ENCODE measurements at places on chromosomes 13 and 19.

GRCh38 chr19:49432141-49433073, 7.2 kb downstream of the GFY start:
- no peak for DNase-seq

GRCh38 chr19:33382006-33382405, 8.5 kb downstream of the CEBPG start:
- DNase-seq = no peak

DNA sequence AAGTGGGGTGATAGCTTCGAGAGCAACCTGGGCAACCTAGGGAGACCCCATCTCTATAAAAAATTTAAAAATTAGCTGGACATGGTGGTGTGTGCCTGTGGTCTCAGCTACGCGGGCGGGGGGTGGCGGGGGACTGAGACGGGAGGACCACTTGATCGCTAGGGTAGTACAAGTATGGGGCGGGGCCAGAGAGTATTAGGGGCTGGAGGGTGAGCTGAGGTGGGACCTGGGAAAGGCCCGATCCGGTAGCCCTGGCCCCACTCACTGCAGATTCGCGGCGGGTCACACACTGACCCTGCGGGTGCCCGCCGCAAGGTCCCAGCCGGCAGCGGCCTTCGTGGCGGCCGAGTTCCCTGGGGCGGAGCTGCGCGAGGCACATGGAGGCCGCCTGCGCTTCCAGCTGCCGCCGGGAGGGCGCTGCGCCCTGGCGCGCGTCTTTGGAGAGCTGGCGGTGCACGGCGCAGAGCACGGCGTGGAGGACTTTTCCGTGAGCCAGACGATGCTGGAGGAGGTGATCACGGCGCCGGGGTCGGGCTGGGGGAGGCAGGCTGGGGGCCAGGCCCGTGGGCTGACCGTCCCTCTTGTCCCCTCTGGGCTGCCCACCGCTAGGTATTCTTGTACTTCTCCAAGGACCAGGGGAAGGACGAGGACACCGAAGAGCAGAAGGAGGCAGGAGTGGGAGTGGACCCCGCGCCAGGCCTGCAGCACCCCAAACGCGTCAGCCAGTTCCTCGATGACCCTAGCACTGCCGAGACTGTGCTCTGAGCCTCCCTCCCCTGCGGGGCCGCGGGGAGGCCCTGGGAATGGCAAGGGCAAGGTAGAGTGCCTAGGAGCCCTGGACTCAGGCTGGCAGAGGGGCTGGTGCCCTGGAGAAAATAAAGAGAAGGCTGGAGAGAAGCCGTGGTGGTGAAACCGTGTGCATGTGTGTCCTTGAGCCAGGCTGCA, 2.0 kb upstream of the ARHGAP45 start:
- no peak for DNase-seq

DNA sequence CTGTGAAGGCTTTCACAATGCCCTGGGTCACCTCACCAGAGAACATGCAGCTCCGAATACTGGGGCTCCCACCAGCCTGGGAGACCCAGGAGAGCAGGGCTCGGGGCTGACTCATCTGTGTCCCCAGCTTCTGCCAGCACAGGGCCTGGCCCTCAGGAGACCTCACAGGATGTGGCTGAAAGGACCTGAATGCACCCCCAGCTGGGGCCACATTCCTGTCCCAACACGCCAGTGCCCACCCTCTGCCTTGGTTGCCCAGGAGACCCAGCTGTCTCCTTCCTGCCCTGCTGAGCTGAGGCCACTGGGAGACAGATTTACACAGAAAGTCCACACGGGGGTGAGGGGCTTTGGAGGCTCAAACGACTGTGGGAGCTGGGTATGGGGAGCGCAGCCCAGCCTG, 11.9 kb downstream of the BCAT2 start:
- DNase-seq = no peak

DNA sequence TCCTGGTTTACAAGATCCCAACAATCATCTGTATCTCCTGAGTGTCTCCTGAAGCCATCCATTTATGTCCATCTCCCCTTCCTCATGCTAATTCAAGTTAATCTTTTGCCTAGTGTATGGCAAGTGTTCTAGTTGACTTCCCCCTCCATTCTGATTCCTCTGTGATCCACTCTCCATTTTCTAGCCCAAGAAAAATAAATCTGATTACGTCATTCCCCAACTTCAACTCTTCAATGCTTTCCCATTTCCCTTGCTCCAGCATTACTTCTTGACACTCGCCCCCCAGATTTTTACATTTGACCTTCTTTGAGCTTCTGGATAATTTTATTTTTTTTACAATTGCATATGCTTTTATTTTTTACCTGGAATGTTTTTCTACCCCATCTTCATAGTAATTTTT, 640.8 kb downstream of the TBC1D4 start:
- DNase-seq = no peak

- no peak for DNase-seq
Measured at GRCh38 chr19:58466089-58466759, 656 bp upstream of the ZNF324 start.

GRCh38 chr13:112983042-112983305, 14.0 kb downstream of the MCF2L start:
- no peak for DNase-seq

GRCh38 chr13:24234200-24234915, 73.8 kb downstream of the SPATA13 start:
- no peak for DNase-seq

GRCh38 chr13:46062185-46062584, 9.6 kb upstream of the ZC3H13 start:
- DNase-seq = no peak

DNA sequence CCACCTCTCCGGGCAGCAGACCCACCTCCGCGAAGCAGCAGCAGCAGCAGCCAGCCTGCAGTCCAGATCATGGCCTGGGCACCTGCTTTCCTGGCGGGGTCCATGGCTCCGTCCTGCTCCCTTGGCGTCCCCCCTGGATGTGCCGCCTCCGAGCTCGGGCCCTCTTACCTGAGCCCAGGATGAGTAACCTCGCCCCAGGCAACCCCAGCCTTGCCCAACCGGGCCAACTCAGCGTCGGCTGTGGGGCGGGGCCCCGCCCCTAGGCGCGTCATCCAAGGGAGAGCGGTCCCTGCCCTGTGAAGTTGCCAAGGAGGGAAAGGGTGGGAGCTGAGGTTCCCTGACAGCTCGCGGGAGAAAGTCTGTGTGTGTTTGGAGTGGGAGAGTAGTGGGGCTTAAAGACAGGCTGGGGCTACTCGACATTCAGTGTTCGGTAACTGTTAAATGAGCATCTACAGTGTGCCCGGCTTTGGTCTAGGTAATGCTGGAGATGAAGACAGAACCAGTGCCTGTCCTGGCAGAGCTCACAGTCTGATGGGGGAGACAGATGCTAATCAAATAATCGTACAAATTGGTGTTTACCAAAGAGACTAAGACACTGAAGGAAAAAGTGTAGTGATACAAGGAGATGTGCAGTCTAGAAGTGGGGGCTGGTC, at the start of gene LYPD3:
TSS of gene LYPD3 (minus strand) at position 141 of the 653 bp plus-strand sequence. CDS start at position 104, 37 bp downstream.
- no peak for DNase-seq

- DNase-seq = no peak
Measured at GRCh38 chr19:1248139-1248785, at the start of gene MIDN. MIDN (plus strand) TSS chr19:1248583; CDS start chr19:1250297, 1,714 bp downstream.

GRCh38 chr19:41707502-41707812, 969 bp upstream of the CEACAM5 start:
- DNase-seq = no peak

GRCh38 chr19:17358395-17358794, 18.7 kb downstream of the PLVAP start:
- no peak for DNase-seq

DNA sequence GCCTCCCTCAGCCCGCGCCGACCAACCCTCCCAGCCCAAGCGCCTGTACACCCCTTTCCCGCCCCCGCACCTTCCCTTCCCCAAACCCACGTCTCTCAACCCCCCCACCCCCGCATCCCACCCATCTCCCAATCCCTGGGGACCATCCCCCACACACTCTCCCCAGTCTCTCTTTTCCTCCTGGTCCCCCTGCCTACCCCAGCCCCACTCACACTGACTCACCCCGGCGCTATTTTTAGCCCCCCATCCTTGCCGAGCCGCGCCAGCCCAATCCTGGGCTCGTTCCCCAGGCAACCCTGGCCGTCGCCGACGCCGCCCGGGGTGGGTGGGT, 11.7 kb downstream of the CIC start:
- DNase-seq = no peak

- no peak for DNase-seq
Measured at GRCh38 chr13:88979465-88980175, 1308.4 kb downstream of the SLITRK5 start.

DNA sequence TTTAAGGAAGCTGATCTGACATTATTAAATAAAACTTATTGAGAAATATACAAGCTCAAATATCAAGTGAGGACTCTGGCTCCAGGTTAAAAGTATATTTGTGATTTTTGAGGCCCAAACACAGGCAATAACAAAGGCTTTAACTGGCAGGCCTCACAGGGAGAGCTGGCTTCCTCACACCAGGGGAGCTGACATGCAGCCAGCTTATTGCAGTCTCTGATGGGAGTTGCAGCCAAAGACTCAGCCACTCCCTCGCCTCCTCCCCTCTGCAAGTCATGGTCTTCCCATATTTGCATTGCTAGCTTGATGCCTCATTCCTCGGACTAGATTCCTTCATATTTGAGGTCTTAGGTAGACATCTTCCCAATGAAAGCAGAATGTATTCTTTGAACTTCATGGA, 647.1 kb upstream of the SLITRK6 start:
- DNase-seq = no peak

GRCh38 chr19:41530184-41530534, 45.8 kb upstream of the CEACAM21 start:
- no peak for DNase-seq

GRCh38 chr13:30457306-30457891, 8.3 kb downstream of the HMGB1 start:
- DNase-seq = no peak

DNA sequence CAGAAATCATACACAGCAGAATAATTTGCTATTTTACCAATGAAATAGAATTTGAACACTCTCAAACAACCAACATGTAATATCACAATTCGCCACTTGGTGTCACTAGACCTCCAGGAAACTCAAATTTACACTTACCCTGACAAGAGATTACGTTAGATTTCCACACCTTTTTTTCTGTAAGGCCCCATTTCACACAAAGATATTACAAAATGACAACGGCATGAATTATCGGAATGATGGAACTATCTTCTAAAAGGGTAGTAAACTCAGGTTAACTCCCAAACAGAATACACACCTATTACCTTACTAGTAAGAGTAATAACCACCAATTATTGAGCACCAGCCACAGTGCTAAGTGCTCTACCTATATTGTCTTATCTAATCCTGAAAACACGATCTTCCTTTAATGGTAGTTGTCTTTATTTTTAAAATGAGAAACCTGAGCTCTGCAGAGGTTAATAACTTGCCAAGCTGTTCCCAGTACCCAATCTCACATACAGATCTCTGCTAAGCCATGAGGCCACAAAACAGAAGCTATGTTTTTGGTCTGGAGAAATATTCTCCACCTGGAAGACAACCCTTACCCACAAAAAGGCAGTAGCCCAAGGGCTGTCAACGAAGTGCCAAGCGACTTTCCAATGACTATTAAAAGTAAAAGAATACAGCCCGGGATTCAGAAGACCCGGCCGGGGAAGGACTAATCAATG, 152.4 kb downstream of the DCLK1 start:
- no peak for DNase-seq

DNA sequence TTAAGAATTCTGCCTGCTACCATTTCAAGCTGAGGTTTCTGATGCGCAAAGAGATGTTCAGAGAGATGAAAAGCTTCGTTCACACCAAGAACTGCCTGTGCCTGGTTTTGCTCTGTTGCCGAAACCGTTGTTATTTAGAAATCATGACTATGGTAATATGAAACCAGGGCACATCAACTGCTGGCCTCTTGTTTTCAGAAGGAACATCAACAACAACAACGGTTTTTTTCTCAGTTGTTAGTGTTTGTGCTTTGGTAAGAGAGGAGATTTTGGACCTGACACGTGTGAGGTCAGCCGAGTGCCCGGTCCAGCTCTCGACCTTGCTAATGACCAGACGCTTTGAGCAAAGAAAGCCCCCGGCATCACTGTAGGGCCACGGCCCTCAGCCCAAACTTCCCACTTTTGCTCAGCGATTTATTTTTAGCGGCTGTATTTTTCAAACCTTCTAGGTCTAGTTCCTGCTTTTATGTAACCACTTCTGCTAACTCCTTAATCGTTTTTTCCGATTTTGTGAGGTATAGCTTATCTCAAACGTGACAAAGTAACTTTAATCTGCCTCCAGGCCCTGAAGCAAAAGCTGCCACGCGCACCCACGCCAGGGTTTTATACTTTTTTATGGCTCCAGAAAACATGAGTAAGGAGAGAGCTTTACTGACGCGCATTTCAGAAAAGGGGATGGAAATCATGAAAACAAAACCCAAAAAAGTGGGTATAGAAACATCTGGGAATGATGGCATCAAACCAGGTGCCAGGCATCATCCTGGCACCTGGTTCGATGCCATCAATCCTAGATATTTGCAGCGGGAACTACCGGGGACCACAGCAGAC, 42.0 kb downstream of the KLF2 start:
- no peak for DNase-seq

- DNase-seq = no peak
Measured at GRCh38 chr19:55641426-55642152, 787 bp downstream of the ZNF580 start.

DNA sequence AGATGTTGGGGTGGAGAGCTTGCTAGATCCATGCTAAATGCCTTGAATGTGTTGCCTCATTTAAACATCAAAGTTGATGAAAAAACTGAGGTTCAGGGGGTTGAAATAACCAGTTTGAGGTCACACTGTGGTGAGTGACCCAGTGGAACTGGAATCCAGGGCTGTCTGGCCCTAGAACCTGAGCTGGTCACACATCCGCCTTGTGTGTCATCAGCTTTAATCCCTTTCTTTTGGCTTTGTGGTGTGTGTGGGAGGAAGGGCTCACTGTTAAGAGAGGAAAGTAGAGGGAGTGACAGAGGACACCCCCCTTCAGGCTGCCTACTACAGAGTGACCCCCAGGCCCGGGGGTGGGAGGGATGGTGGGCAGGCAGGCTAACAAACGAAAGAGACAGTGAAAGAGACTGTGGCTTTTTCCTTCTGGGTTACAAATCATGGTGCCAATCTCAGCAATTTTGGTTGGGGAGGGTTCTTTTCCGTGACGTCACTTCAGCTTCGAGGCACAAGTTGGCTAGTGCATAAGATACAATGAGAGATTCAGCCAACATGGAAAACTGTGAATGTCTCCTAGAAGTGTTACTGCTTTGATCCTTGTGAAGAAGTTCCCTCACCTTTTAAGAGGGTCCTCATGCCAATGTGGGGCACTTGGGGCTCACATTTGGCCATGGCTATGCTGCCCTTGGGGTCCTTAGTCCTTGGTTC, 164.9 kb downstream of the DLEU7 start:
- DNase-seq = no peak

DNA sequence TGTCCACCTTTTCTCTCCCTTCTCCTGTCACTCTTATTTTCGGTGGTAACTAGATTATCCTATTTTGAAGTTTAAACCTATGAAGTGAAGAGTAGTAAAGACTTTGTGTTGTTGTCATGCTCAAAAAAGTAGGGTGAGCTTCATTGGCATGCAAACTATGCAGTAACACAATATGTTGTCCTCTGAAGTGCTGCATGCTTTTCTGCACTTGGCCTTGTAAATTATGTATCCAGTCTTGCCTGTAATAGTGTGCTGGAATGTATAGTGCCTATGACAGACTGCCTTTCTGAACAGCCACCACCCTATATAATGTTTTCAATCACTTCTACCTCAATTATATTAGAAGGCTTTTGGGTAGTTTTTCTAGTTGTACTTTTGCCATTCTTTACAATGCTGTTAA, 1198.2 kb upstream of the PCDH20 start:
- DNase-seq = no peak
